ENCODE measurements at places on chromosomes 11 and 22. TPM values are rescaled to one million over a fixed set of nuclear protein-coding genes. Genes with fewer than 3 reads are reported as not detected.

The GGTLC3 gene
- total RNA-seq, result not detected

The KCNK4 gene
- not detected for total RNA-seq

The ISX gene
- not detected for total RNA-seq

The VPREB1 gene
- total RNA-seq, result not detected

The SCN3B gene
- 3.0 TPM for total RNA-seq

The OR52H1 gene
- total RNA-seq, result not detected

The AASDHPPT gene
- total RNA-seq, result 46.2 TPM

The MS4A6E gene
- total RNA-seq, result not detected

The SLC22A9 gene
- not detected for total RNA-seq

The KCNE3 gene
- 0.85 TPM for total RNA-seq

The KRTAP5-2 gene
- total RNA-seq, result not detected

The MGAT3 gene
- 0.55 TPM for total RNA-seq

The KCNC1 gene
- total RNA-seq, result 0.53 TPM
